ENCODE measurements at places on chromosomes 5 and 9. TPM values are rescaled to one million over a fixed set of nuclear protein-coding genes. Genes with fewer than 3 reads are reported as not detected.

The SAXO1 gene
- total RNA-seq = 0.43 TPM

The SSNA1 gene
- 65.2 TPM for total RNA-seq

The ZNF618 gene
- 0.60 TPM for total RNA-seq

The VCAN gene
- total RNA-seq = 0.44 TPM

The GLRA1 gene
- not detected for total RNA-seq

The KIF24 gene
- total RNA-seq = 6.6 TPM

Measured in activated naive CD8-positive, alpha-beta T cell treated with anti-CD3 and anti-CD28 coated beads, Interleukin-2, amount 10 ng/mL, durations not matched to agents 7 days and 5 days (primary cell).